CD4-positive, alpha-beta T cell treated with Interleukin-17A for 1 hour (primary cell): ENCODE measurements at places on chromosomes 16 and 17.
A peak's percentile ranks its signal among the peaks of the same experiment; 100 is the strongest.

- DNase-seq, result no peak
Measured at GRCh38 chr16:24539850-24540601, 660 bp downstream of the RBBP6 start.

- DNase-seq, result peak; percentile 90
Measured at GRCh38 chr16:25066747-25067631, 44.6 kb upstream of the LCMT1 start.

- DNase-seq, result no peak
Measured at GRCh38 chr16:1639860-1640259, 27.7 kb downstream of the CRAMP1 start.

GRCh38 chr17:74325743-74326379 lies at the start of gene KIF19:
TSS of gene KIF19 (plus strand) at chr17:74326226. CDS start at chr17:74326350, 124 bp downstream.
- peak; percentile 64 for DNase-seq

- DNase-seq, result no peak
Measured at GRCh38 chr16:2333772-2334379, 6.7 kb downstream of the ABCA3 start.

GRCh38 chr16:88458039-88458772 lies 5.1 kb downstream of the ZFPM1 start:
- no peak for DNase-seq

- peak; percentile 82 for DNase-seq
Measured at GRCh38 chr17:37089956-37090355, 141.2 kb downstream of the AATF start.

DNA sequence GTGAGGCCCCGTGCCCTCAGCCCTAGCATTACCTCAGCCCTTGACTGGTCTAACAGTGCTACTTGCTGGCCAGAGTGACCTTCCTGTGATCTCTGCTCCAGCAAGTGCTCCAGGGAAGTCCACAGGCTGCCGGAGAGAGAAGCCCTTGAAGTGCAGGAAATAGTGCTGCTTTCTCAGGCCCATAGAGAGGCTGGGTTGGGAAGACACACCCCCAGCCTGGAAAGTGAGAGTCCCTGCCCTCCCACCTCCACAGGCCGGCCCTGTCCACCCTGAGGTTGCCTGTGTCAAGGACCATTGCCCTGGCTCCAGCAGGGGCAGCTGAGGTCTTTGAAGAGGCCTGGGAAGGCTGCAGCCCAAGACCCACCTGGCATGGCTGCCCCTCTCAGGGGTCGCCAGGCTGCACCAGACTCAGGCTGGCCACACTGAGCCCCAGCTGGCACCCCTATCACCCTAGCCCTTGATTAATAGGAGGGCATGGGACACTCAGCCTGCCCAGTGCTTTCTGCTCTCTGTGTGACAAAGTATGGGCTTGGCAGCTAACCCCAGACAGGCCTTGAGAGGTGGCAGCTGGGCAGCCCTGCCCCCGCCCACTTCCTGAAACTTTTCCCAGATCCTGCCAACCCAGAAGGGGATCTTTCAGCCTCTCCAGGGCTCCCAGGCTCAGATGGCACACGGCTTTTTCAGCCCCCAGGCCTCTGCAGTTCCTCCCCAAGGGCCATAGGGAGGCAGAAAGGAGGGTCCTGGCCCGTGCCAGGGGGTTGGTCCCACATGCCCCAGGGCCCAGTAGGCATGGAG lies 21.7 kb downstream of the ATP6V0D1 start:
- DNase-seq, result no peak

DNA sequence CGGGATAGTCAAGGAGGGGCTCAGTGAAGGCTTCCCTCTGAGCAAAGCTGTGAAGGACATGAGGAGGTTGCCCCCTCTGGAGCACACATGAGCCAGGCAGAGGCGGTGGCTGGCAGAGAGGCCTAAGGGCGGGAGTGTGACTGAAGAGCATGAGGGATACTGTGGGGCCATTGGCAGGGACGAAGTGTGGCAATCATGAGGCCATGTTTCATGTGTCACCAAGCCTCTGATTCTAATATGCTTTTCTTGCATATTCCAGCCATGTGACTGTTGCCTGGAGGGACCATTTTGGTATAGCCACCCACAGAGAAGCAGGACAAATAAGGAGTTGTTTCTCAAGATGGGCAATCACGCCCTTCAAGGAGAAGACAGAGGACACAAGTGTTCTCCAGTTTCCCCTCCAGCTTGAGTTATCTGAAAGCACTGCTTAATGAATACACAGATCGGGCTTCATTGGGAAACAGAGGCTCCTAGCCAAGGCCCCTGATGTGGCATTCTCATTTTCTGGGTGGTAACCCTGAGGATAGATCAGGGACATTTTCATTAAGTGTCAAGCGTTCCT lies 68.0 kb downstream of the AKAP1 start:
- no peak for DNase-seq

GRCh38 chr16:12677502-12677901 lies 126.2 kb downstream of the CPPED1 start:
- DNase-seq, result peak; percentile 6

DNA sequence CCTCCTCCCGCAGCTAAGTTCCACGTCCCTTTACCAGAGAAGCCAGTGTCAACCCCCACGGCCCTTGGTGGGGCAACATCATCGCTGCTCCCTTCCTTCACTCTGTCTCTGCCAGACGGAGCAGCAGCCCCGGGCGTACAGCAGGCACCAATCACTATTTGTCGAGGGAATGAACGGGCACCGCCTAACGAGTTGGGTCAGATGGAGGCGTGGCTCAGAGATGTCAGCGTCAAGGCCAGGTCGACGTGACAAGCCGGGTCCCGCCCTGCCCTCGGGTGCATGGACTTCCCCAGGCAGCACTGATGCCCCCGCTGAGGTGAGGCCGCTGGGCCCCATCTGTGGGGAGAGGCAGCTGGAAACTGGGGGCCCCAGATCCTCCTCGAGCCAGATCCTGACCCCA lies 50.0 kb downstream of the CBFA2T3 start:
- no peak for DNase-seq

GRCh38 chr16:10539236-10539635 lies 41.2 kb downstream of the EMP2 start:
- DNase-seq, result no peak

DNA sequence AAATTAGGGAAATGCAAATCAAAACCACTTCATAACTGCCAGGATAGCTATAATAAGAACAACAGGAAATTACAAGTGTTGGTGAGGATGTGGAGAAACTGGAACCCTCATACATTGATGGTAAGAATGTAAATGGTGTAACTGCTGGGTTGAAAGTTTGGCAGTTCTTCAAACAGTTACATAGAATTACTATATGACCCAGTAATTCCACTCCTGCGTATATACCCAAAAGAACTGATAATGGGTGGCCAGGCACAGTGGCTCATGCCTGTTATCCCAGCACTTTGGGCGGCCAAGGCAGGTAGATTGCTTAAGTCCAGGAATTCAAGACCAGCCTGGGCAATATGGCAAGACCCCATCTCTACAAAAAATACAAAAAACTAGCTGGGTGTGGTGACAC lies 4.5 kb upstream of the CMTM4 start:
- DNase-seq, result no peak

DNA sequence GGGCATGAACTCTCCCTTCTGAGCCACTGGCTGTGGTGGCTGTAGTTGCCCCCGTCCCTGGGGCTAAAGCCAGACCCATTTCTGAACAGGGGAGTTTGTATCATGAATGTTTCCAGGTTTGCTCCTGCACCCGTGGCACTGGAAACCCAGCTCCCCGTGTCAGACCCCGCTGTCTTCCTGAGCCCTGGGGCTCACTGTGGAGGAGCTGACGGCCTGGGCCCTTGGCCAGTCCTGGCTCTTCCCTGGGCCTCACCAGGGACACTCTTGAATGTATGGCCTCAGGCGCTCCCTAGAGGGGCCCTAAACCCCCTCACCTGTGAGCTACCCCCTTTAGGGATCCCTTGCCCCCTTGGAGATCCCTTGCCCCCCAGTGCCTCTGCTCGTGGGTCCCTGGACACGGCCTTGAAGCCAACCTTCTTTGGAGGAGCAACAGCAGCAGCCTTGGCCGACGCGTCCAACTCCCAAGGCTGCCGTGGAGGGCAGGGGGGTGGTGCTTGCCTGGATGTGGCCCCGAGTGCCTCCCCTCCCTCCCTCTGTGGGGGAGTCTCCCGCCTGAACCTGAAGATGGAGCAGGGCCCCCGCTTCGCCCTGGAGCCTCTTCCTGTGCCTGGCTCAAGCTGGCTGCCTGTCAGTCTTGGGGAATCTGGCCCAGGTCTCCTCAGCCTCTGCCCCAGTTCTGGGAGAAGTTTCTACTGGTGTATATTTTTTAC lies 15.9 kb downstream of the CASKIN2 start:
- no peak for DNase-seq

DNA sequence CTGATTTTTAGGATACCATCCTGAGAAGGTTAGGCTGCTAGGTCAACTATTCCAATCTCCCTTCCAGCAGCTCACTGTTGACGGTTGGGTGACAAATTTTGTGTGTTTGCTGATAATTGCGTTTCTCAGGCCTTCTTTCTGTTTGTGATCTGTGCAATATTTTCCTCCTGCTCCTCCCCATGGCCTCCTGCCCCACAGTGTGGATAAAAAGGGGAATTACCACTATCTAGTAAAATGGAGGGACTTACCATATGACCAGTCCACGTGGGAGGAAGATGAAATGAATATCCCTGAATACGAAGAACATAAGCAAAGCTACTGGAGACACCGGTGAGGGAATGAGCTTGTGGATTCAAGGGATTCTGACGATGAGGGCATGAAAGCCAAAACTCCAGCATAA lies 9.2 kb downstream of the CHD3 start:
- peak; percentile 56 for DNase-seq

GRCh38 chr17:12622726-12623125 lies 43.0 kb upstream of the MYOCD start:
- no peak for DNase-seq

DNA sequence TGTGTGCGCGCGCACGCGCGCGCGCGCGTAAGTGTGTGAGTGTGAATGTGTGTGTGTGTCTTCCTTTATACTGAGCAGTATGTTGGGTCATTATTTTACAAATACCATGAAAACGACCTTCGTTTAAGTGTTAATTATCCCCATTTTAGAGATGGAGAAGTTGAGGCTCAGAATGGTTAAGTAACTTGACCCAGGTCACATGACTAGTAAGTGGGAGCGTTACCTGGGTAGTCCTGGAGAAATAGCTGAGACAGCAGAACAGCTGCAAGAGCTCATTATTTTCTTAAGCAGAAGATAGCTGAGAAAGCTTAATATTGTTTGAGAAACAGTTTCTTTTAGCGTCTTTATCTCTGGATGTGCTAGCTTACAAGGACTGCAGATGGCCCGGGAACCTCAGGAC lies 78.8 kb downstream of the IRX3 start:
- DNase-seq, result no peak

GRCh38 chr16:30567991-30568638 lies 3.4 kb downstream of the ZNF688 start:
- DNase-seq, result peak; percentile 80

DNA sequence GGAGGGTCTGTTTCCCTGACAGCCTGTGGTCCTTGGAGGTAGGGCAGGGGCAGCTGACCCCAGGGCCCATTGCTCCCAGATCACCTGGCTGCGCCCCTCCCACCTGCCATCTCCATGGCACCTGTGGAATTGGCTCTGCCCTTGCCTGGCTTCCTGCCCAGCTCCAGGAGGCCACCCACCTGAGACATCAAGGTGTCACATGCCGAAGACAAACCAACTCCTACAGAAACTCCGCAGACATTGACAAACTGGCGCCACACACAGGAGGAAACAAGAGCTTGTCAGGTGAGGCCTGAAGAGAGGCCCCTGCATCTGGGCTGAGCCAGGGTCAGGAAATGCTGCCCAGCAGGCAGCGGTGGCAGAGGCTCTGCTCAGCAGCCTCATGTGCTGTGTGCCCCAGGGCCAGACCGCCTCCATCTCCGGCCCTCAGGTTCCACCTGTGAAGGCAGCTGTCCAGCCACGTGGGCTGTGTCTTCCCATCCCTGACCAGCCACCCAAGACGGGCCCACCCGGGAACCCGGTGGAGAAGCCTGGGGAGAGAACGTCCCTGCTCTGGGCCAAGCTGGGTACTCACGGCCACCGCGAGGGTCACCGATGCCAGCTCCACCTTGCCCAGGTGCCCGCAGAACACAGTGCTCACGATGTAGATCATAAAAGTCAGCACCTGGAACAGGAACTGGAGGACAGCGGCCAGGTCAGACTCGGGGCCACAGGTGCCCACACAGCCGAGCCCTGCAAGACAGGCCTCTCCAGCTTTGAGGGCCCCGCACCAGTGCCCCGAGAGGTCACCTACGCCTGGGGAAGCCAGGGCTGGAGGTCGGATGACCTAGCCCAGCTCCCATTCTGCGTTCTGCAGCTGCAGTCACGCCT lies 1.6 kb downstream of the SLC47A2 start:
- no peak for DNase-seq

DNA sequence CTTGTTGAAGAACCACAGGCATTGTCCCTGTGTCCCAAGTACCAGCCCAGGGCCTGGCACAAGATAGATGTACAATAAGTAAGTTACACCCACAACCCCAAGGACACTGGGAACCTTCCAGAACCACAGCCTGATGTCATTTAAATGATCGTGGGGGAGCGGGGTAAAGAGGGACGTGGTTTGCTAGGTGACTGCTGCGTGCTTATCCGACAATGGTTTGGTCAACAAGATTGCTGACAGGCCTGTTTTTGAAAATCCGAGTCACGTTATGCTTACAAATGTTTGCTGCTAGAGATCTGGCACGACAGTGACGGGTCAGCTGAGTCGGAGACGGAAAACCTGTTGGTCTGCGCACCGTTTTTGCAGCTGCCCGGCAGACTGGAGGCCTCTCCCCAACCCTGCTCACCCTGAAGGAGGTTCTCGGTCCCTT lies 22.8 kb downstream of the COTL1 start:
- peak; percentile 67 for DNase-seq

- no peak for DNase-seq
Measured at GRCh38 chr17:73342050-73342522, 30.3 kb upstream of the CDC42EP4 start.

- DNase-seq, result no peak
Measured at GRCh38 chr17:32285306-32285705, 19.7 kb downstream of the RHBDL3 start.

DNA sequence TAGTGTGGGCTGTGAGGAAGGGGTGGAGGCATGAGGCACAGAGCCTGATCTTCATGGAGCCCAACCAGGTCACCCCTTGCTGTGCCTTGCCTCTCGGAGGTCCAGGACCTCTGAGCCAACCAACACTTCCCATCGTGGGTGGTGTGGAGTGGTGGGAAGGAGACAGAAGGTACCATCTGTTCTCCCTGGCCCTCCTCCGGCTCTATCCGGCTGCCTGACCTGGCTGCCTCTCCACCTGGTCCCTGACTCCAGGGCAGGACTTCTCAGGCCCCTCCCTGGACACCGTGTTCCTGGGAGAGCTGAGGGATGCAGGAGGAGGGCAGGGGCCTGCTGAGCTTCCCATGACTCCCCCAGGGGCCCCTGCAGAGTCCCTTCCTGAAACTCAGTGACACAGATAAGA lies 3.9 kb downstream of the PDK2 start:
- DNase-seq, result no peak

DNA sequence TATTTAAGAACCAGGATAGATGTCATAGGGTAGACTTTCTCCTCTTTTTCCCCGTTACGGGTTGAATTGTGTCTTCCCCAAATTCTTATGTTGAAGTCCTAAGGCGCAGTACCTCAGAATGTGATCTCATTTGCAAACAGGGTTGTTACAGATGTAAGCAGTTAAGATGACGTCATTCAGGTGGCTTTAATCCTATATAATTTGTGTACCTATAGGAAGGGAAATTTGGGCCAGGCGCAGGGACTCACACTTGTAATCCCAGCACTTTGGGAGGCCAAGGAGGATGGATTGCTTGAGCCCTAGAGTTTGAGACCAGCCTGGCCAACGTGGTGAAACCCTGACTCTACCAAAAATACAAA lies 99.5 kb upstream of the DHX40 start:
- DNase-seq, result no peak
